ENCODE measurements at places on chromosomes 4 and X.

DNA sequence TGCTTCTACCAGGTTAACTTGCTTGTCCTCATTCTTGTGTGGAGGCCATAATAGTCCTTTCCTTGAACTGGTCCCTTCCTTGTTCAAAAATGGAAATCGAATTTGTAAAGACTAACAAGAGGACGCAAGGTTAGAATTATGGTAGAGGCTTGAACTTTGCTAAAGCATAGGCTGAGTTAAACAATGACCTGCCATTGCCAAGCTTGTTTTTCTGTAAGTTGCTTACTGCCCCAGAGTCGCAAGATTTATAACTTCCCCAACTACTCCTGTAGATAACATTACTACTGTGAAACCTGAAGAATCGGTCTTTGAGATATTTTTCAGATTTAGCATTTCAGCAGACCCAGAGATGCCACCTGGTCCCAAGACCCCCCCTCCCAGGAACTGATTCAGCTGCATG, 45.3 kb downstream of the RAB33B start:
- no peak for DNase-seq

DNA sequence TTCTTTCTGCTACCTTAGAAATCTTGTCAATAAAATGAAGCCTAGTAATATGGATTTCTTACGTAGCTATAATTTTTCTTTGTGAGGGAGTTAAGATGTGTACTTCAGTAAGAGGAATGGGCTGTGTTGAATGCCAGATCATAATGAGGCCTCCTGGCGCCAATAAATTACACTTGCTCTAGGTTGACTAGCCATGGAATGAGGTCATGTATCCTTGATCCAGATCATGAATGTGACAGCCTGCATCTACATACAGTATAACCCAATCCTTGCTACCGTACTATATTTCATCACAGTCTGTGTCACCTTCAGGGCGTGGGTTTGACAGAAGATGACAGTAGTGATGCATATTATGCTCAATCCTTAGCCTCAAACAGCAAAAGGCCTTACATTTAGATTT, 36.2 kb downstream of the NHS start:
- no peak for DNase-seq

- DNase-seq = no peak
Measured at GRCh38 chrX:84441143-84441542, 61.1 kb downstream of the HDX start.

DNA sequence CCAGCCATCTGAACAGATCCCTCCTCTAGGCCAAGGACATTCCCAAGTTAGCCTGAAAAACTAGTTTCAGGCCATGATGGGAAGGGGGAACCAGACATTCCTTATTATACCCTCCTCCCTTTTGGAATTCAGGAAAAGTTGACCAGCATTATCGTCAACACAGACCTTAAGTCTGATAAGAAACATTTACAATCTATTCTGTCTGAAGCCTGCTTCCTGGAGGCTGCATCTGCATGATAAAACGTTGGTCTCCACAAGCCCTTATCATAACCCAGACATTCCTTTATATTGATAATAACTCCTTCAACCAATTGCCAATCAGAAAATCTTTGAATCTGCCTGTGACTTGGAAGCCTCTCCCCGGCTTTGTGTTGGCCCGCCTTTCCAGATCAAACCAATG, 44.3 kb downstream of the EFHC2 start:
- no peak for DNase-seq

- no peak for DNase-seq
Measured at GRCh38 chr4:102799816-102800215, 27.5 kb downstream of the UBE2D3 start.

- no peak for DNase-seq
Measured at GRCh38 chr4:11735651-11736050, 307.0 kb upstream of the HS3ST1 start.

GRCh38 chr4:84678976-84679744, 96.2 kb downstream of the CDS1 start:
- DNase-seq = peak; percentile 15

Data from tibial nerve (tissue), 4 donors.